Mesothelial cell of epicardium (in vitro differentiated cells): ENCODE measurements at places on chromosomes 11 and 22.

- peaks cover 2% of the 10 kb centered on the region for H3K4me1 ChIP-seq
- peaks cover 36% of the 10 kb centered on the region for H3K36me3 ChIP-seq
- H3K27me3 ChIP-seq = no peaks in the 10 kb centered on the region
Measured at GRCh38 chr11:512761-513595, 5.9 kb upstream of the RNH1 start.

DNA sequence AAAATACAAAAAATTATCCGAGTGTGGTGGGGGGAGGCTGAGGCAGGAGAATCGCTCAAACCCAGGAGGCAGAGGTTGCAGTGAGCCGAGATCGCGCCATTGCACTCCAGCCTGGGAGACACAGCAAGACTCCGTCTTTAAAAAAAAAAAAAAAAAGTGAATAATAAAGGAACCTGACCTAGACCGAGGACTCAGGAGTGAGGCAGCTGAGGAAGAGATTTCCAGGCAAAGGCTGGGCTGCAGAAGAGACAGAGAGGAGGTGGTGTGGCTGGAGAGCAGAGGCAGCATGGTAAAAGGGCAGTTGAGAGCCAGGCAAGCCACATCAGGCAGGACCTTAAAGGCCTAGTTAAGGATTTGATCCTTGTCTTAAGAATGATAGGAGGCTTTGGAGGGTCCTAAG is 28.4 kb upstream of the SMCO4 start:
- H3K27me3 ChIP-seq = peaks cover 5% of the 10 kb centered on the region
- DNase-seq = no peak
- H3K27ac ChIP-seq = no peak overlapping the region
- H3K4me3 ChIP-seq = no peak overlapping the region
- H3K36me3 ChIP-seq = no peaks in the 10 kb centered on the region

DNA sequence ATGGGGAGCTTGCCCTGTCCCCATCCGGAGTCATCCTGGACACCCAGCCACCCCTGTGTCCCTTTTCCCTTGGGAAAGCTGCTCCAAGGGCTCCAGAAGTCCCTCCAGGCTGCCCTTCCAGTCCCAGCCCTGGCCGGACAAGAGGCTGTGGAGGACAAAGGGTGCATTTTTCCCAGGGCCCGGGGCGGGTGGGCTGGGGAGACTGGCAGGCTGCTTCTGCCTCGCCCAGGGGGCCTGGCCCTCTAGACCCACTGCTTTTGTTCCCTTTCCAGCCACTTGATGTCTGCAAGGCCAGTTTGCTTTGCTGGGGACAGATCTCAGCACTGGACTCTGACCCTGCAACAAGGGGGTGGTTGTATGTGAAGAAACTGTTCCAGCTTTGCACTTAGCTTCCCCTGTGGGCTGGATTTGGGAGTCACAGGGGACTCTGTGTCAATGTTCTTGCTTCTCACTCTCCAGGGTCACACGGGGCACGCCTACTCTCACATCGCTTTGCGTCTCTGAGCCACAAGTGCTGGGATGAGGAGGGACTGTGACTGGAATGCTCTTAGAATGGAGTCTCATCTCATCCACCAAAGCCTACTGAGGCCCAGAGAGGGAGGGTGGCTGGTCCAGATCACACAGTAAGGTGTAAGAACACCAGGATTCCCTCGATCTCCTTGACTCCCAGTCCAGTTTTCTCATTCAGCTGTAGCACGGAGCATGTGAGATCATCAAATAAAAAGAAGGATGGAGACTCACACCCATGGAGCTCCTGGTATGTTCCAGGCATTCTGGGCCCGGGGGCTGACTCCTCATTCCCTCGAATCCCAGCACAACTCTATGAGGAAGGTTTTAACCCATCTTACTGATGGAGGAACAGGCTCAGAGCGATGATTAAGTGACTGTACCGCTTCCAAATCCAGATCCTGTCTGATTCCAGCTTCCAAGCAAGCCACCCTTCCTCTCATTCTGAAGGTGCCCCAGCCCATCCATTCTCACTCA is 59.9 kb downstream of the FBXO7 start:
- peaks cover 4% of the 10 kb centered on the region for H3K27me3 ChIP-seq
- DNase-seq = no peak
- H3K4me3 ChIP-seq = no peak overlapping the region
- H3K4me1 ChIP-seq = peaks cover 34% of the 10 kb centered on the region

- H3K36me3 ChIP-seq = no peaks in the 10 kb centered on the region
- H3K27ac ChIP-seq = no peak overlapping the region
- no peak overlapping the region for H3K4me3 ChIP-seq
- H3K27me3 ChIP-seq = peaks cover 9% of the 10 kb centered on the region
Measured at GRCh38 chr11:109112261-109112660, 309.7 kb upstream of the C11orf87 start.

DNA sequence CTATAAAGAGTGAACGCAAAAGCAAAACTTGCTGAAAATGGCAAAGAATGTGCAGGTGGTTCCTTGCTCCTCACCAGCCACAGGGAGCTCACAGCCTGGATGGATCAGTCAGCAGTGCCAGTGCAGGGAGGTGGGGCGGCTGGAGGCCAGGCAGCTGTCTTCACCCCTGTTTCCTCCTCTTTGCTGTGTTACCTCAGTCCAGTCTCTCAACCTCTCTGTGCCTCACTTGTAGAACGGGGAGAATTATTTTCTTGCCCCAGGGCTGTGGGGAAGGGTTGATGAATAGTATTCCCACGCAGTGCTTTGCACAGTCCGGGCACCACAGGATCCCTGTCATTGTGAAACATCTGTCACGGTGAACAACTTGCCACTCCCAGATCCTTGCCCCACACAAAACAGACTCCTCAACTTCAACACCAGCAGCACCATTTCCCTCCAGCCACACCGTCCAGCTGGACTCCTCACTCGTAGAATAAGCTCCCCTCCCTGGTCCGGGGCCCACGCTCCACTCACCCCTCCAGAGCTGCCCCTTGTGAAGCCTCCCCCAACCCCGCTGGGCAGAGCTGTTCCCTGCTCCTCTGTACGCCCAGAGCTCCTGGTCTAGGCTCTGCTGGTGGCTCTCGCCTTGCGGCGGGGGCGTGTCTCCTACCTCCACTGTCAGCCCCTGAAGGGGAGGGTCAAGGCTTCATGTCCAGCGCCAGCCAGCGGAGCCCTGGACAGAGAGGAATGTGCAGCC is 27.7 kb downstream of the MPPED1 start:
- no peaks in the 10 kb centered on the region for H3K36me3 ChIP-seq
- no peak overlapping the region for H3K4me3 ChIP-seq
- peaks cover 73% of the 10 kb centered on the region for H3K27me3 ChIP-seq
- H3K4me1 ChIP-seq = no peaks in the 10 kb centered on the region
- no peak for DNase-seq
- H3K27ac ChIP-seq = no peak overlapping the region

- no peak for DNase-seq
- H3K4me1 ChIP-seq = no peaks in the 10 kb centered on the region
- no peaks in the 10 kb centered on the region for H3K36me3 ChIP-seq
- peaks cover 4% of the 10 kb centered on the region for H3K27me3 ChIP-seq
- H3K4me3 ChIP-seq = no peak overlapping the region
Measured at GRCh38 chr11:29255401-29255800, 761.4 kb downstream of the KCNA4 start.

DNA sequence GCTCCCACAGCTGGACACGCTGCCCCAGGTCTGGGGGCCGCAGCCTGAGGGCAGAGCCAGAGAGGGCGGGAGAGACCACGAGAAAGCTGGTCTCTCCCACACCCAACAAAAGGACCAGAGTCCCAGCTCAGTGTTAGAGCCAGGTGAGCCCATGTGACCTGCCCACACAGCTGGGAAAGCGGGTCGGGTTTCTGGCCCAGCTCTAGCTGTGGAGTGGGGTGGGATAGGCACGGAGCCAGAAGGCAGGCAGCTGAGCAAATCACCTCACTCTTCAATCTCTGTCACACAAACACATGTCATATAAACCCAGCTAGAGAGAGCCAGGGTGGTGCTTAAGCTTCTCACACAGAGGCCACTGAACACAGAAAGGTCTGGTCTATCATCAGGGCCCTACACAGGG is 7.8 kb upstream of the EIF3D start:
- H3K27me3 ChIP-seq = no peaks in the 10 kb centered on the region
- no peak overlapping the region for H3K4me3 ChIP-seq
- no peaks in the 10 kb centered on the region for H3K36me3 ChIP-seq
- no peak for DNase-seq
- H3K4me1 ChIP-seq = peaks cover 4% of the 10 kb centered on the region

DNA sequence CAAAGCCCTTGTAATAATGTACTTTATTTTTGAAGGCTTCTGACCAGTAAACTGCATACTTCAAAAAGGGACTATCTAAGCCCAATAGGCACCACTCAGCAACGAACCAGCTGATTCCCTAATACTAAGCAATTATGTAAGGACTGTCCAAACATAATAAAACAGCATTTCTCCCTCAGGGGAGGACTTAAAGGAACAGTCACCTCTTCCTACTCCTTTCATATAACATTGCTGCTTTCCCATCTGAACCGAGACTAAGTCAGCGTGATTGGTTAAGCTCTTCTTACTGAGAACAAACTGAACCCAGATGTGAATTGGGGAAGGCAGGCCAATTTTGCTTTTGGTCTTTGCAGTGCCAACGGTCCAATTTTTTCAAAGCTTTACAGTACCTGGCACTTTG is 420.0 kb downstream of the METTL15 start:
- H3K36me3 ChIP-seq = peaks cover 27% of the 10 kb centered on the region
- H3K4me3 ChIP-seq = no peak overlapping the region
- no peak for DNase-seq
- H3K4me1 ChIP-seq = no peaks in the 10 kb centered on the region
- no peak overlapping the region for H3K27ac ChIP-seq
- H3K27me3 ChIP-seq = no peaks in the 10 kb centered on the region

DNA sequence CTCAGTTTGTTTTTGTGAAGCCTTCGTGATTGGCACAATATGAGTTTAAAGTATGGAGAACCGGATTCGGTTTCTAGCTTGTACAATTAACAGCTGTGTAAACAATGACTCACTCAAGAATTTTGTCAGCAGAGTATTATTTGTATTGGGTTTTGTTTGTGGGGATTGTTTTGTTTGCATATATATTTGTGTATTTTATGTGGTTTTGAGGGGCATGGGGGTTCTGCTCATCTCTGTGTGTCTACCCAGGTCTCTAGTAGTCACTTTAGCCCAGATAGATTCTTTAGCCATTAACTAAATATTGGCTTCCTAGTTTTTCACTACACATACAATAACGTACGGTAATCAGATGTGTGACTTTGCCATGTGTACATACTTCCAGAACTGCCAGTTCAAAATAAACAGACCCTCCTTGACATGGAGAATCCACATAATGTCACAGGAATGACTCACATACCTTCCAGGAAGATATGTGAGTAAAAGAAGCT is 7.5 kb upstream of the MS4A7 start:
- DNase-seq = no peak
- H3K36me3 ChIP-seq = no peaks in the 10 kb centered on the region
- H3K27me3 ChIP-seq = no peaks in the 10 kb centered on the region

DNA sequence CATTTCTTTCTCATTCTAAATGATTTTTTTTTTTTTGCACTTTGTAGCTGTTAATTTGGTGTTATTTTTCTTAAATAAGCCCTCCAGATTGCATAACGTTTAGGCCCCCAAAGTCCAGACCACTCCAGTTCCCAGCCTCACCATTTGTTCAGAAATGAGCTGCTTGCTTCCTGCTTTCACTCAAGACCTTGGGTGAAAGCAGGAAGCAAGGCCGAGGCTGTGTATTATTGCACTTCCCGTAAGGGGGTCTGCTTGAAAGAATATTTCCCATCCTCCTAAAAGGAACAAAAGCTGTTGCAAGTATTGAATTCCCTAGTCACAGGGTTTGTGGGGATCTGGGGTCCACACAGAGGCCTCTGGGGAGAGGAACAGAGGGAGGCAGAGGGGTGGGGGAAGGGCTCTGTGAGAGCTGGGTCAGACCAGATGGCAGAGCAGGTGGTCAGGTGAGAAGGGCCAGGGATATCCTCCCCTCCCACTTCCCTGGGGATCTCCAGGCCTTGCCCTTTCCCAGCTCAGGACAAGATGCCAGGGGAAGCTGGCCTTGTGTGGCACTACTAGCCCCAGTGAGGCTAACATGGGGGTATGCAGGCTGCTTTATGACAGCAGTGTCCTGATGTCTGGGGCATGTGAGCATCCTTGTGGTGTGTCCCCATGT is 51.6 kb upstream of the MYEOV start:
- H3K4me3 ChIP-seq = no peak overlapping the region
- DNase-seq = no peak
- H3K27ac ChIP-seq = no peak overlapping the region
- H3K27me3 ChIP-seq = peaks cover 42% of the 10 kb centered on the region
- H3K36me3 ChIP-seq = no peaks in the 10 kb centered on the region

- H3K36me3 ChIP-seq = no peaks in the 10 kb centered on the region
- no peak for DNase-seq
- no peak overlapping the region for H3K27ac ChIP-seq
- peaks cover 17% of the 10 kb centered on the region for H3K4me1 ChIP-seq
Measured at GRCh38 chr11:11620921-11621572, 758 bp downstream of the GALNT18 start.

DNA sequence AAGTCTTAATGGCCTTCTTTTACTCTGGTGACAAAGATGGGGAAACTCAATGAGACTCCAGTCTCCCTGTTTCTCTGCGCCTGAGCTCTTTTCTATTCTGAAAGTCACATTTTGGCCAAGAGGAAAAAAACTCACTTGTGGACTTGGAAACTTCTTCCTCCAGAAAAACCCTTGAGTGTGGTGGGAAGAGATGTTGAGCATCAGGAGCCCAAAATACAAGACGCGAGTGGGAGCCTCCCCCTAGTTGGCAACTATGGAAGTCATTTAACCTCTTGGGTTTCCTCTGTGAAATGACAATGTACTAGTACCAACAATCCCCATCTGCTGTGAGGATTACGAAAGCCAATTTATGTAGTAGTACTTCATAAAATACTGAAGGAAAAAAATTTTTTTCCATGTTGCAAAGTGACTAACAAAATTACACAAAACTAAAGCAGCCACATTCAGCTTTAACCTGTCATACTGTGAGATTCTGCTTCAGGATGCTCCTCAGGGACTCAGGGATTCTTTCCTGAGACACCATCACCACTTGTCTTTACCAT is 524 bp upstream of the SLC25A17 start:
- H3K4me3 ChIP-seq = peak overlapping the region; percentile 95
- peak overlapping the region; percentile 96 for H3K27ac ChIP-seq
- H3K36me3 ChIP-seq = peaks cover 16% of the 10 kb centered on the region
- DNase-seq = no peak
- H3K27me3 ChIP-seq = no peaks in the 10 kb centered on the region

DNA sequence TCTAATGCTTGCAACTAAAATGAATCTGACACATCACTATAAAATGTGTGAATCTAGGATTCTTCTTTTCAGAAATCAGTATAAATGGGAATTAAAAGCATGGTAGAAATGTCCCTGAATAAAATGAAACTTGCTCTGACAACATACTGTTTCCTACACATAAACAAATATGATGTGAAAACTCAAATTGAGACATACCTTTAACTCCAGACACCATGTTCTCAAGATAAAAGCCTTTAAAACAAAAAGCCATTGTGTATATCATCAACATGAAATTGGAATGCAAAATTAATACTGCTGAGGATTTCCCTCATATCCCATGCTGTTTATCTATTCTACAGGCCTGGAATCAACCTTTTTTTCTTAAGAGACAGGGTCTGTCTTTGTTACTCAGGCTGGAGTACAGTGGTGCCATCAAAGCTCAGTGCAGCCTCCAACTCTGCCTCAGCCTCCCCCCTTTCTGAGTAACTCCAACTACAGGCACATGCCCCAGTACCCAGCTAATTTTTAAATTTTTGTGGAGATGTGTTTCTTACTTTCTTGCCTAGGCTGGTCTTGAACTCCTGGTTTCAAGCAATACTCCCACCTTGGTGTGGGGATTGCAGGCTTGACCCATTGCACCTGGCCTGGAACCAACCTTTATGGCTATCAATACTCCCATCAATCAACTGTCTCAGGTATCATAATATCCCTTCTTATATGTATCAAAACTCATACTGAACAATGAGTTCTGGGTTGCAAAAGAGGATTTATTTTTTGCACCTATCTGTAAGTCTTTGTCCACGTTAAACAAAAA is 6.7 kb downstream of the TAF1D start:
- peaks cover 38% of the 10 kb centered on the region for H3K4me1 ChIP-seq
- peaks cover 38% of the 10 kb centered on the region for H3K36me3 ChIP-seq
- DNase-seq = no peak
- H3K4me3 ChIP-seq = no peak overlapping the region
